Globus pallidus (tissue), 1 donor: ENCODE measurements at places on chromosomes 1 and 21.

DNA sequence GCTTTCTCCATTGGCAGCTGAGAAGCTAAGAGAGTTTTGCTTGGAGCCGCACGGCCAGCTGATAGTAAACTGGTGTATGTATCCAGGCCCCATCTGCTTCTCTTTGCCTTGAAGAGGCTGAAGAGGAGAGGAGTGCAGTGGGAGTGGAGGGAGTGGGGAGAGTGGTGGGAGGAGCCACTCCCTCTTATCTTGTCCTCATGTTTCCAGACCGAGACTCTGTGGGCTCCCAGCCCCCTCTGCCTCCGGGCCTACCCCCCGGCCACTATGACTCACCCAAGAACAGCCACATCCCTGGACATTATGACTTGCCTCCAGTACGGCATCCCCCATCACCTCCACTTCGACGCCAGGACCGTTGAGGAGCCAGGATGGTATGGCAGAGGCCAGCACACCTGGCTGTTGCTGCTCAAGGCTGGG is 6.0 kb upstream of the LRRC71 start:
- DNase-seq, result no peak

DNA sequence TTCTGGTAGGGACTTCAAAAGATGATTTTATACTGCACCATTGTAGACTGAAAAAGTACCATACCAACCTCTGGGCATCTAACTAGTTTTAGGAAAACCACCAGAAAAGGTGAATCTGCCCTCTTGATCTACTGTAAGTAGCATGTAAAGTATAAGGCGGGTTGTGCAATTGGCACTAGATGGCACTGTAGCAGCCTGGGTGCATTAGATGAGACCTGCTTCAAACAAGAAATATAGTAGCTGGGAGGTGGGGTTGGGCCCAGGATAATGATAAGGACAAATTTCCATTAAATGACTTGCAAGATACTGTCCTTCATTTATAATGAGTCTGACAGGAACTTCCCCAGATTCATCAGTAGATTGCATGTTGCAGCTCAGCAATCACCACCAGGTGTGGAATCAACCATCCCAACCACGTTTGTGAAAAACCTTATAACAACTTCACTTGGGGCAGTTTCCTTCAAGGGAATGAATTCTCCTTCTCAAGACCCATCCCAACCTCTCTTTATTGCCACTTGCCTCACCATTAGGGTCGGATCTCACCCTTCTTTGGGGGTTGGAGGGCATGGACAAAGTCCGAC is 37.3 kb upstream of the IL10 start:
- DNase-seq, result no peak

DNA sequence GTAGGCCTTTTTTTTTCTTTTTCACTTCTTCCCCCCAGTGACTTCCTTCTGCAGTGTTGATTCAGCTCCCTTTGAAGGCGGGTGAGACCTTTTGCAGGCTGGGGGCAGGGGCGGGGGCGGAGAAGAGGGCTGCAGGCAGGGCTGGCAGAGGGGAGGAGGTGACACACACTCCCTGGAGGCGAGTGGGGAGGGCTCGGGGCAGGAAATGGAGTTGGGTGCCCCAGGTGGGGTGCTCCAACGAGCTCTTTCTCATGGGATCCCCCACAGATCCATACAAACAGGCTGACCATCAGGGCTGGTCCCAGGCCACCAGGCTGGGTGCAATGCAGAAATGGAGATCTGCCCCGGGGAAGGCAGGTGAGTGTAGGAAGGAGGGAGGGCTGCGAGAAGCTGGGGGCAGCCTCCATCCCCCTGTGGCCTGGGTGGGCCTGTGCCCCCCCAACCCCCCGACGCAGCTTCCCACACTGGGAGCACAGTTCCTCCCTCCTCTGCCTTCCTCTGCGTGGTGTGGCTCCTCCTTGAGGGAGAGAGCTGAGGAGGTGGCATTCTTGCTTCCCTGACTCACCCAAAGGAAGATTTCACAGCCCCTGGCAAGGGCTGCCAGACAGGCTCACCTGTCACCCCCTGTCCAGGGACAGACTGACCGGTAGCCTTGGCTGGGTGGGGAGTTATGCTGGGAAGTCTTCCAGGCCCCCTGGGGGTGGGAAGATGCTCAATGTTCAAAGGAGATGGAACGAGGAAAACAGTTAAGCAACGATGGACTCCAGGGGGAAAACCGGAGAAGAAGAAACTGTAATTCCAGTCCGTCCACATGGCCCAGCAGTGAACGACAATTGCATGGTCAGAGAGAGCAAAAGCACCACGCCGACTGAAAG is 7.1 kb upstream of the ITGB2 start:
- no peak for DNase-seq

DNA sequence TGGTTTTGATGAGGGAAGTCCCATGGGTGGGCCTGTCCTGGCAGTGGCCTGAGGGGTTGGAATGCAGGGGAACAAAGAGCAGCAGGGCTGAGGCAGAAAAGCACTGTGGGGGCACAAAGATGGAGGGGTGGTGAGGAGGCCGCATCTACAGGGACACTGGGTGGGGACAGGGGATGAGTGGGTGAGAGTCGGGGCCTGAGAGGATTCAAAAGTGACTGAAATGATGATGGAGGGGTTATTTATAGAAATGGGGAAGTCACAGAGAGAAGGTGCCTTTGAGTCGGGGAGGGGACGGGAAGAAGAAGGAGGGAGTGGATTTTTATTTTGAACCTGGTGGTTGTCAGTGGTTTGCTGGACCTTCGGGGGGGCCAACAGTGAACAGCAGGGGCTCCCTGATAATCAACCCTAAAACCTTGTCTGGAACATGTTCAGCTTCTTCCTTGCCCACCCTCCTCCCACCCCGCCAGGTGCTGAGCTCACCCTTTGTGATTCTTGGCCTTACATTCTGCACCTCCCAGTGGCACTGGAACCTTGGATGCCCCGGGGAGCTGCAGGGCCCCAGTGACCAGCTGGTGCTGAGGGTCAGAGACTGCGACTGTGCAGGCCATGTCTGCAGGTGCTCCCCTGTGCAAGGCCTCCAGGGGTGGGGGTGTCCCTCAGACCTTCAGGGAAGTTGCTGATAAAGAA is 42.9 kb downstream of the IER5 start:
- no peak for DNase-seq

GRCh38 chr1:121408354-121408753 is 223.6 kb downstream of the SRGAP2C start:
- DNase-seq, result peak; percentile 21

- DNase-seq, result no peak
Observed at GRCh38 chr1:53697721-53698383, 41.1 kb downstream of the GLIS1 start.

DNA sequence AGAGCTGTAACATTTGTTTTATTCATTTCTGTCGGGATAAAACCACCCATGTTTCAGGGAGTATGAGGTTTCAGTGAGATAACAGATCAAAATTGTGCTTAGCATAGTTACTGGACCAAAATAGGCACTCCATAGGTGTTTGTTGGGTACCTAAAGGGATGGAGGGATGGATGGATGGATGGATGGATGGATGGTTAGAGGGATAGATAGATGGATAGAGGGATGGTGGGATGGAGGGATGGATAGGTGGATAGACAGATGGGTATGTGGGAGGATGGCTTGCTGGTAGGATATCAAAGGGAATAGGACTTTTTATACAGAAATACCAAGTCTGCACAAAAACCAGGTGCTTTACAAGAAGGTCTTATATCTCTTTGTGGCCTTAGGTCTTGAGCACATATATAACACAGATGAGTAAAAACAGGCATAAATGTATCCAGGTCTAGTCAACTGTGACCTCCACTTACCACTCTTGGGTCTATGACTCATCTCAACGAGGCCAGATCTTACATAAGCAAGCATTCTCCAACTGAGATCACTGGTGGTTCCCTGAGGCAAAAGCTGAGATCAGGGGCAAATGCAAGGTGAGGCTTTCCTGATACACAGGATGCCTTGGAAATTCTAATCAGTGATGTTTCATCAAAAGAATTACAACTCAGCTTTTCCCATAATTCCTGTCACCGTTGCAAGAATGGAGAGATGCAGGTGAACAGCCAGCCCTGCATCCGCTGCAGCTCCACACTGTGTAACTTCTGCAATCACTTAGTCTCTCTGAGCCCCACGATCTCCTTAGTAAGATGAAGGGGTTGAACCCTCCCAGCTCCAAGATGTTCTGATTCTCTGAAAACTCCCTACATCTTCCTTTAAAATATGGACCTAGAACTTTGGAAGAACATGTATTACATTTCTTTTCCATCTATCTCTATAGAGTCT is 32.0 kb downstream of the PTAFR start:
- DNase-seq, result no peak

- no peak for DNase-seq
Observed at GRCh38 chr1:27562534-27563340, 41.2 kb downstream of the AHDC1 start.

GRCh38 chr21:15843766-15844165 is 114.0 kb downstream of the USP25 start:
- DNase-seq, result no peak

DNA sequence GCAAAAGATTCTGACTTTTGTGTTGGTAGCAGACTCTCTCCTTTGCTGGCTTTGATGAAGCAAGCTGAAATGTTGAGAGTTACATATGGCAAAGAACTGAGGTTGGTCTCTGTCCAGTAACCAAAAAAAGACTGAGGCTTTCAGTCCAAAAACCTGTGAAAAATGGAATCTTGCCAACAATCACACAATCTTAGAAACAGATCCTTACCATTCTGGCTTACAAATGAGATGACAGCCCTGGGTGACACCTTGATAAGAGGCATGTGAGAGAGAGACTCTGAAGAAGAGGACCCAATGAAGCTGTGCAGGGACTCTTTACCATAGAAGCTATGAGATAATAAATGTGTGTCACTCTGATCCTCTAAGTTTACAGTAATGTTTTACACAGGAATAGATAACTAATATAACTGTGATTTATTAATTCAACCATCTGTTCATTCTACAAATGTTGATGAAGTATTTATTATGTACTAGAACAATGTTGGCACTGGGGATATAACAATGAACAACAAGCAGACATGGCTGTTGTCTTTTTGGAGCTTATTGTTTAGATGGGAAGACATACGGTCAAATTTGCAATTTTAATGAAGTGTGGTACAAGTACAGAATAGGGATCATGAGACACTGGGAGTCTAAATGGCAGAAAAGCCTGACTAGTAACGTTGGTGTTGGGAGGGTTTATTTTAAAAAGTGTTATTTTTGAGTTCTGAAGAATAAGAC is 251.0 kb downstream of the OLFM3 start:
- DNase-seq, result no peak
